ENCODE measurements at places on chromosomes 6 and 20.

- no peak for ATAC-seq
Observed at GRCh38 chr6:84763886-84764331, 489 bp downstream of the TBX18 start.

DNA sequence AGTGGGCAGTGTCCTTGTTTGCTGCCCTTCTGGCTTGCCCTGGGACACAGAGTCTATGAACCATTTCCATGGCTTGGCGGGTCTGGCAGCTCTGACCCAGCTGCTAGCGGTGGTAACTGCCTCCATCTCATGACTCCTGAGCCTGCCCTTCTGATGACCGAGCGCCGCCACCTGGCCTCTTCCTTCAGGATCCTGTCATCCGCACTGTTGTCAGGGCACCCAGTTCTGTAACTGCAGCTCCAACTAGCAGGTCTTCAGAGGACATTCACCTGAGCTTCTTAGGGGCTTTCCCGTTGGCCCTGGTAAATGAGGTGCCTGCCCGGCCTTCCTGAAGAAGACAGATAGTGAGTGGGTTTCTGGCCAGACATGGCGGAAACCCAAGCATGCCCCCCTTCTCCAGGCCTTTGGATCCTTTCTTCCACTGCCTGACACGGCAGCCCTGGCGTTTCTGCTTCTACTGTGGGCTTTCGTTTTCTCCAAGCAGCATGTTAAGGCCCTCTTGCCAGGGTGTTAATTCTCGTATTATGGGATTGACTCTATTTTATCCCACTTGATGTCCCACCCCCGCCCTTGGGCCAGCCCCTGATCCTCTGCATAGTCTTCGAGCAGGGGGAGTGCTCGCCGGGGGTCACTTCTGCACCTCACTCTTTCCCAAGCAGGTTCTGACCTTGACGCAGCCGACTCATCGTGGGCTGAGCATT, 24.7 kb downstream of the PACSIN1 start:
- no peak for ATAC-seq

DNA sequence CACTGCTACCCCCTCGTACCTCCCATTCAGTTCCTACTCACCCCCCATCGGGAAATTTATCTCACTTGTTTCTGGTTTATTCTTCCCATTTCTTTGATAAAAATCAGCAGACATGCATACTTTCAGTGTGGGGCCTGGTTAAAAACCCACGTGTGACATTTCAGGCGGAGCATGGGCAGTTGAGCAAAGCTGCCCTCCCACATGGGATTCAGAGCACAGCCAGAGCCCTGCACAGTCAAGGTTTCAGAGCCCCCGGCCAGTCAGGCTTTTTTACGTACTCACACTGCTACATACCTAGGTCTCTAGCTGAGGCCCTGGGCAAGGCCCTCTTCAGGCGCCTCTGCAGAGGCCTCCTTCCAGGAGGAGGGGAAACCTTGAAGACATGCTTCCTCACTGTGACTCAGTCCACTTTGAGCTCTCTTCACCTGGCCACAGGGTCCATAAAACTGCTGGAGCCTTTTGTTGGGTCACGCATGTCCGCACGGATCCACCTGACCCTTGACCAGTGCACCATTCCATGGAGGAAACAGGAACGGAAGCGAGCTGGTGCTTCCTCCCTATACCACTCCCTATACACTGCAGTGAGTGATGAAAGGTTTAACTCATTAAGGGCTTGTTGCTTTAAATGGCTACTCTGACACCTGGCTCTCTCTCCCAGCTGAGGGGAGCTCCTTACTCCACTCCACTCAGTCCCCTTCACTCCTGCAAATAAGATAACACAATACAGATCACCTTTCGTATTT, 713.3 kb downstream of the PRKN start:
- no peak for ATAC-seq

DNA sequence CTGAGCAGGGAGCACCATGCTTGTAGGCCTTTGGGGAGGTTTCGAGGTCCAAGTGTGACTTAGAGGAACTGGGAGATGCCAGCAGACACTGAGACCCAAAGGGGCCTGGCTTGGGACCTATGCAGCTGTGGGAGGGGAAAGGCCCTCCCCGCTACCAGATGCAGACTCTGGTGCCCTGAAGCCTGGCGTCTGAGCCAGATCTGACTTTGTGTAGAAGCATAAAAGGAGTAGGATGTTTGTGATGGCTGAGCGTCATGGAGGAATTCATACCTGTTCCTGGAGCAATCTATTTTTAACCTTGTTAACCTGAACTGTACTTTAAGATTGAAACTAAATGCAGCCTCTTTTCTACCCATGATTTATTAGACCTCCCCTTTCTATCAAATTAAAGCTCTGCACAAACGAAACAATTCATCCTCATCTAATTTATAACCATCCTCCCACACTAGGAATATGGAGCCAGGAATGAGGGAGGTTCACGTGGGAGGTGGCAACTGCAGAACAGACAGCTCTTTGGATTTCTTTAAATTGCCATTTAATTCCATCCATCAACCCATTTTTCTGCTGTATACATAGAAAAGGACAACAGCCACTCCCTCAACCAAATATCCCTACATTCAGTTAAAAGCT, 172.6 kb upstream of the AGPAT4 start:
- no peak for ATAC-seq

DNA sequence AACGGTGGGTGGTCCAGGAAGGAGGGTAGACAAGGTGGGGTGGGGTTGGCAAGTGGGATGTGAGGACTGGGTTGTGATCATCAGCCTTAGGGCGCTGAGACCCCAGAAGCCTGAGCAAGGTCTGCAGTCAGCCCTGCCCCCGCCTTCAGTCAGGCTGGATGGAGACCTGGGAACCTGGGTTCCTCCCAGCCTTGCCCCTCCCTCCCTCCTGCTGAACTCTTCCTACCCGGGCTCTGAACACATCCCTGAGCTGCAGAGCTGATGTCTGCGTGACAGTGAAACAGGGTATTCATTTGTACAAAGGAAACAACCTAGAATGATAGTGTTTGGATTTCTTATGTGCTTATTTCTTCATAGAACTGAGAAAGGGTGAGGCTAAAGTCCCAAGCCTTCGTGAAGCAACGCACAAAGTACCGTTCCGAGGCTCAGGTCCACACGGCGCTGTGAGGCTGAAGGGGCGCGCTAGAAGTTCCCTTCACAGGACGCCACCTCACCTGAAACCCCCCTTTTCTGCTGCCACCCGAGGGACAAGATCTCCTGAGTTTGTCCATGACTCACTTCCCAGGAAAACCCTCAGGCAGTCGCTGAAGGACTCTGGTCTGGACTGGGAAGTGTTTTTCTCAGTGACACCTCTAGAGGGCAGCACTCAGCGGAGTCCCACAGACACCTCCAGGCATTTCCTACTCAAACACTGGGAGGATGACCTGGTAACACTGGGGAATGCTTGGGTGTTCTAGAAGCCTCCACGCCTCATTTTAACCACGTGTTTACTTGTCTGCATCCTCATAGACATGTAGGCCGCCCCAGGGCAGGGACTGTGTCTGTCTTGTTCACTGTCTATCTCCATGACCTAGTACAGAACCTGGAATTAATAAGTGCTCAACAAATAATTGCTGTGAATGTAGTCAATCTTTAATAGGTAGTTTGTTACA, 1.2 kb downstream of the GSTA5 start:
- ATAC-seq: peak; percentile 80

GRCh38 chr6:136547336-136547735, 2.9 kb downstream of the MAP7 start:
- ATAC-seq: no peak

GRCh38 chr6:1665214-1665613, 55.5 kb downstream of the FOXC1 start:
- no peak for ATAC-seq

GRCh38 chr6:4698901-4699659, 77.1 kb upstream of the CDYL start:
- no peak for ATAC-seq

- ATAC-seq: no peak
Observed at GRCh38 chr6:79215213-79215824, 19.2 kb downstream of the HMGN3 start.

- ATAC-seq: no peak
Observed at GRCh38 chr6:4591218-4591617, 185.0 kb upstream of the CDYL start.

DNA sequence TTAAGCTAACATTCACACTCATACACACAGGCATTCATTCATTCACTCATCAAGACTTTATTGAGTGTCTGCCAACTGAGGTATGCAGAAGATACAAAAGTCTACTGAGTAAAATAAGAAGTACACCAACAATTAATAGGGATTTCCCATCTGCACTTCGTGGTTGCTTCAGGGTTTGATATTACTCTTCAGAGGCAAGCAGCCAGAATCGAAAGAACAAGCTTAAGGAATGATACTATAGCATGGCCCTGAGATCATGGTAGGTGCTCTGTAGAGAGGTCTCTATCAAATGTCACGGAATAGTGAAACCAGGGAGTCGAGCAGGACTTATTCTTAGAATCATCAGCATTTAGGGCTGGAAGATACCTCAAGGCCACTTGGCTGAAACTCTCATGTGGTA, 135.4 kb downstream of the NRN1 start:
- peak; percentile 88 for ATAC-seq

GRCh38 chr20:23435626-23436539, 3.6 kb upstream of the CSTL1 start:
- no peak for ATAC-seq

DNA sequence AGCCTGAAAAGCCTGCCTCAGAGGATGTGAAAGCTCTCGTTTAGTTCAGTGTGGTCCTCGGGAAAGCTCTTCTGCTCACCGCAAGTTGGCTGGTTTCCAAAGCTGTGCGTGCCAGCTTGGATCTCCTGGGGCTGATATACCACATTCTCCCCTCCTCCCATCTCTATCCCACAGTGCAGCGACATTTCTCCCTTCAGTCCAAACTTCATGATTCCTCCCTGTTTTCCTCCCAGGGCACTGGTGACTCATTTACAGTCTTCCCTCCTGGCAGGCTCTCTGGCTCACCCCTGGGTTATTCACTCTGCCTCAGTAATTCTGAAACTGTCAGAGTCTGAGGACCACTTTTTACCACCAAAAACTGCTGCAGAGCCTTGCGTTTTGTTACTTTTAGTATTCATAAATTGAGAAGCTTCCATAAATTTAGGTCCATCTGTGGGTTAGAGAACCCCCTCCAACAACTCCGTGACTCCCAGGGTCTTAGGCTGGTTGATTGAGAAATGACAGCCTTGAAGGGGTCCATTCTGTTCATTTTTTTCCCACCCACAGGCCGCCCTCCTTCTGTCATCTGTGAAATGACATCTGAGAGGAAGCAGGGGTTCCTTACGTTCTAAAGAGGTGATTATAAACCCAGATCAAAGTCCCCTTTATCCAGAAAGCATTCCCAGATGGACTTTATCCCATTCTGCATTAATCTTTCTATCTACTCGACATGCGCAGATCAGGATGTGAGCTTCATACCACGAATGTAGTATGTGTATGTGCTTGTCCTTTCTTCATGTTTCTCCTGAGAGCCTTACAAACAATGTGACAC, 6.1 kb downstream of the TRIM10 start:
- ATAC-seq: no peak

DNA sequence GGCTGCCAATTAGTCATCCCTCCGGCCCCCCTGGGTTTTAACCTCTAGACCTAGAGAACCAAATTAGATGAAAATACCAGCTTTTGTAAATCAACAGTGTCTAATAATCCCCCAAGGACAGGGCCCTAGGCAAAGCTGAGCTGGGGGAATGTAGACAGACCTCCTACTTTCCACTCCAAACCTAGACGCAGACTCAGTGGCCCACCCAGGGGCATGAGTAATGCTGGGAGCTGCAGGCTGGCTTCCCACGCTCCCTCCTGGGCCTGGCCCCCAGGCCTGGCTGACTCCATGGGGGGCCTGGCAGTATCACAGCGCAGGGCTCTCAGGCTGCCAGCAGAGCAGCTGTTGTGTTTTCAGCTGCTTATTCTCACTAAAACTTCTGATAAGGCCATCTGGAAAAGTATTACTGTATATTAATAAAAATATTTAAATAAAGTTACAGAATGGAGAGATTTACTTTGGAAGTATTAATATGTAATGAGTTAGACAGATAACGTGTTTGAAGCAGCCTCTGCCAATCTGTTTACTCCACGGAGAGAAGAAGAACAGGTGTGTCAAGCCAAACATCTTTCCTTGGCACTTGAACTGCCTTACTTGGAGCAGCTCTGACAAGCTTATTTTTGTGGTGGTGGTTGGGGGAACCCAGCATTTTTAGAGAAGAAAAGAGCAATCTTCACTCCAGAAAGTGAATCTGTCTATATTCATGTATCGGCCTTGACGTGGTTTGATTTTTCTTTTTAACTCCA, 144.0 kb upstream of the AGPAT4 start:
- ATAC-seq: no peak

GRCh38 chr6:112130878-112131277, 43.5 kb downstream of the FAM229B start:
- no peak for ATAC-seq

- ATAC-seq: no peak
Observed at GRCh38 chr6:150452428-150453243, 83.8 kb downstream of the IYD start.

DNA sequence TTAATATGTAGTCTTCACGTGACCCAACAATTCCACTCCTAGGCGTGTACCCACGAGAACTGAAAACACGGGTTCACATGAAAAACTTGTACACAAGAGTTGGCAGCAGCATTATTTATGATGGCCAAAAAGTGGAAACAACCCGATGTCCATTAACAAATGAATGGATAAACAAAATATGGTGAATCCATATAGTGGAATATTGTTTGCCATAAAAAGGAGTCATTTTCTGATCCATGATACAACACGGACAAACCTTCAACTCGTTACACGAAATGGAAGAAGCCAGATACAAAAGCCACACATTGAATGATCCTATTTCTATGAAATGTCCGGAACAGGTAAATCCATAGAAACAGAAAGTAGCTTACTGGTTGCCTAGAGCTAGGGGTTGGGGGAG, 78.4 kb downstream of the BMP7 start:
- ATAC-seq: no peak

DNA sequence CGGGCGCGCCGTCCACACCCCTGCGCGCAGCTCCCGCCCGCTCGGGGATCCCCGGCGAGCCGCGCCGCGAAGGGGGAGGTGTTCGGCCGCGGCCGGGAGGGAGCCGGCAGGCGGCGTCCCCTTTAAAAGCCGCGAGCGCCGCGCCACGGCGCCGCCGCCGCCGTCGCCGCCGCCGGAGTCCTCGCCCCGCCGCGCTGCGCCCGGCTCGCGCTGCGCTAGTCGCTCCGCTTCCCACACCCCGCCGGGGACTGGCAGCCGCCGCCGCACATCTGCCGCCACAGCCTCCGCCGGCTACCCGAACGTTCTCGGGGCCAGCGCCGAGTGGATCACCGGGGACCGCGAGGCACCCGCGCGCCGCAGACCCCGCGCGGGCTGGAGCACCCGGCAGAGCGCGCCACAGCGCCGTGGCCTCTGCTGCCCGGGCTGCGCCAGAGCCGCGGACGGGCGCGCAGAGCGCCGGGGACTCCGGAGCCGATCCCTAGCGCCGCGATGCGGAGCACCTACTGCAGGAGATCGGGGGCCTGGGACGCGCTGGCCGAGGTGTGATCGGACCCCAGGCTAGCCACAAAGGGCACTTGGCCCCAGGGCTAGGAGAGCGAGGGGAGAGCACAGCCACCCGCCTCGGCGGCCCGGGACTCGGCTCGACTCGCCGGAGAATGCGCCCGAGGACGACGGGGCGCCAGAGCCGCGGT, at the start of gene BMP2:
Gene BMP2, plus strand, starts transcription at position 151 of the 692 bp plus-strand sequence. CDS start 2,441 bp downstream, outside the sequence.
- ATAC-seq: no peak

GRCh38 chr6:22906091-22906549, 336.8 kb downstream of the HDGFL1 start:
- no peak for ATAC-seq

- peak; percentile 40 for ATAC-seq
Observed at GRCh38 chr6:120354452-120355098, 979.7 kb downstream of the TBC1D32 start.

Data from activated T-helper 17 cell treated with anti-CD3 and anti-CD28 coated beads, Interleukin-2, amount 50 U/mL, for 72 hours (primary cell).